ENCODE measurements at places on chromosomes 6 and 20. TPM values are rescaled to one million over a fixed set of nuclear protein-coding genes. Genes with fewer than 3 reads are reported as not detected.

The TMEM63B gene
- total RNA-seq: 18.9 TPM

The TMC2 gene
- total RNA-seq: not detected

The BMP5 gene
- total RNA-seq: not detected

The SNX21 gene
- 1.1 TPM for total RNA-seq

The CYP24A1 gene
- total RNA-seq: 0.54 TPM

- no peaks in the 10 kb centered on the region for H3K4me1 ChIP-seq
- no peak overlapping the region for H3K27ac ChIP-seq
- no peak for DNase-seq
- no peak overlapping the region for H3K4me3 ChIP-seq
- no peaks in the 10 kb centered on the region for H3K27me3 ChIP-seq
Observed at GRCh38 chr20:63878899-63879663, 14.0 kb downstream of the TPD52L2 start.

- peaks cover 8% of the 10 kb centered on the region for H3K4me1 ChIP-seq
- H3K27ac ChIP-seq: no peak overlapping the region
- H3K4me3 ChIP-seq: no peak overlapping the region
- no peak for DNase-seq
Observed at GRCh38 chr6:4603291-4603690, 172.9 kb upstream of the CDYL start.

GRCh38 chr6:22717915-22718314 is 148.5 kb downstream of the HDGFL1 start:
- no peak overlapping the region for H3K27ac ChIP-seq
- H3K36me3 ChIP-seq: no peaks in the 10 kb centered on the region
- H3K27me3 ChIP-seq: no peaks in the 10 kb centered on the region
- DNase-seq: no peak
- no peak overlapping the region for H3K4me3 ChIP-seq
- H3K4me1 ChIP-seq: no peaks in the 10 kb centered on the region

- DNase-seq: no peak
- H3K4me1 ChIP-seq: no peaks in the 10 kb centered on the region
- no peaks in the 10 kb centered on the region for H3K36me3 ChIP-seq
- no peak overlapping the region for H3K27ac ChIP-seq
Observed at GRCh38 chr6:68054756-68055155, 580.3 kb upstream of the ADGRB3 start.

DNA sequence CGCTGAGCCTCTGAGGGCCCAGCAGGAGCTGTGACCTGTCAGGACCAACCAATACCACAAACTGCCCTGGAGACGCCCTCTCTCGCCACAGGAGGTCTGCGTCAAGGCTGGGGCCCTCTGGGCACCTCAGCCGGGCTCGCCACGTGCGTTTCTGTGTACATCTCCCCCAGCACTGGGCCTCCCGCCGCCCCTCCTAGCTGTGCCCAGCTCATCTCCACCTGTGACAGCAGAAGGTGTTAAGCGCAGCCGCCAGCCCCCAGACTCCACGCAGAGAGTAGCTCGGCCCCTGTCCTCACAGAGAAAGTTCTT is 91.4 kb downstream of the TAF4 start:
- H3K27me3 ChIP-seq: no peaks in the 10 kb centered on the region
- H3K36me3 ChIP-seq: peaks cover 26% of the 10 kb centered on the region
- H3K4me3 ChIP-seq: no peak overlapping the region
- no peaks in the 10 kb centered on the region for H3K4me1 ChIP-seq

DNA sequence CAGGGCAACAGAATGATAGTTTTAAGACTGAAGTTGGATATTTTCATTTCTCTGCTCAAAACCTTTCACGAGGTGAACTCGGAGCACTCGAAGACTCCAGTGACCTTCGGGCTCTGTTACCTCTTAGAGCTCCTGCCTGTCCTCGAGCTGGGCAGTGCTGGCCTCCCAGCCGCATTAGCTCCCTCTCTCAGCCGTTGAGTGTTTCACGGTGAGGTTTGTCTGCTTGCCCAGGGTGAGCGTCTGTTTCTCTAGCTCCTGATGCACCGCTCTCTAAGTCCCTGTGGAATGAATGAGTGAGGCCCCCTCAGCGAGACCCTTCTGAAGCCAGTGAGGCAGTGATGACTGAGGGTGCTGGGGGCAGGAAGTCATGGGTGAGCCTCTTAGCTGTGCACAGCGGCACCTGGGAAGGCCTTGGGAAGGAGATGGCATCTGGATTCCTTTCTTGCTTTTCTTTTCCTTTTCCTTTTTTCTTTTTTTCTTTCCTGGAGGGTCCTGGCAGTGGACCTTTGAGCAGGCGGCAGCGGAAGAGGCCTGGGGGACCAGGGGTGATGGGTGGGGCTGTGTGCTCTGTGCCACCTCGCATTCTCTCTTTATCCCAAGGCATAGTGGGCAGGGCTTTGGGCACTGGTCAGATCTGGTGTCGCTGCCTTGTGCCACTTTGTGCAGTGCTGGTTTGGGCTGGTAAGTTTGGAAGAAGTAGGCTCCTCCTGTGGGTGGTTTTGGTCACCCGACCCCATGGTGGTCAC is 2.2 kb downstream of the PSMG4 start:
- DNase-seq: no peak
- H3K4me3 ChIP-seq: peak overlapping the region; percentile 17
- H3K4me1 ChIP-seq: peaks cover 60% of the 10 kb centered on the region
- H3K27me3 ChIP-seq: peaks cover 12% of the 10 kb centered on the region
- H3K27ac ChIP-seq: no peak overlapping the region

DNA sequence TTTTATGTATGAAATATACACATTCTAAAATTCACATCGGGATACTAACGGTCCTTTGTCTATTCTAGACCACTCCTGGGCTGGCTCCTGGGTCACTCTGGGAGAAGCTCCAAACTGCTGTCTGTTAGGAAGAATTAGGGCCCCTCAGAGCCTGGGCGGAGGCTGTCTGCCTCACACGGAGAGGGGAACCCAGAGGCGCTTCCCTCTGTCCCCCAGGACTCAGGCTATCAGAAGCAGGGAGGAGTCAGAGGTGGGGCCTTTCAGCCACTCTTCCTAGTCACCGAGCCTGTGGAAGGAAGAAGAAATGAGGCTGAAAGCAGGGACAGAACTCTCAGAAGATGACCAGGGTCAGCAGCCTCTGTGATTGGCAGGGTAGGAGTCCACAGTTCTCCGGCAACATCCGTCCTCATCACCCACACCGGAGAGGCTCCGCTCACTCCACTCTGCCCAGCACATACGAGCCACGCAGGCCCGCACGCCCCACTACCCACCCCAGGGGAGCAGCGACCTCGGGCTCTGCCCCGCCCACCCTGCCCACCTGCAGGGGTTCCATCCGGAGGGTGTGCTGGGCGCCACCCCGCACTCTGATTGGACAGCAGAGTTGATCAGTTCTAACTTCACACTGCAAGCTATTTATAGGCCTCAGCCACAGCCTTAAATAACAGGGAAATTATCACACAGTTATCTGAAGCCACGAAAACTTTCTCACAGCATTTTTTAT is 182.1 kb upstream of the AFDN start:
- H3K27ac ChIP-seq: no peak overlapping the region
- H3K27me3 ChIP-seq: no peaks in the 10 kb centered on the region
- H3K4me1 ChIP-seq: no peaks in the 10 kb centered on the region
- no peaks in the 10 kb centered on the region for H3K36me3 ChIP-seq

- no peak overlapping the region for H3K27ac ChIP-seq
- peaks cover 62% of the 10 kb centered on the region for H3K36me3 ChIP-seq
- DNase-seq: no peak
- no peaks in the 10 kb centered on the region for H3K4me1 ChIP-seq
Observed at GRCh38 chr20:37856932-37857660, 45.8 kb upstream of the VSTM2L start.

- H3K27me3 ChIP-seq: no peaks in the 10 kb centered on the region
- H3K27ac ChIP-seq: no peak overlapping the region
- no peak overlapping the region for H3K4me3 ChIP-seq
- DNase-seq: no peak
- H3K4me1 ChIP-seq: no peaks in the 10 kb centered on the region
Observed at GRCh38 chr6:147005499-147005898, 198.7 kb upstream of the STXBP5 start.

DNA sequence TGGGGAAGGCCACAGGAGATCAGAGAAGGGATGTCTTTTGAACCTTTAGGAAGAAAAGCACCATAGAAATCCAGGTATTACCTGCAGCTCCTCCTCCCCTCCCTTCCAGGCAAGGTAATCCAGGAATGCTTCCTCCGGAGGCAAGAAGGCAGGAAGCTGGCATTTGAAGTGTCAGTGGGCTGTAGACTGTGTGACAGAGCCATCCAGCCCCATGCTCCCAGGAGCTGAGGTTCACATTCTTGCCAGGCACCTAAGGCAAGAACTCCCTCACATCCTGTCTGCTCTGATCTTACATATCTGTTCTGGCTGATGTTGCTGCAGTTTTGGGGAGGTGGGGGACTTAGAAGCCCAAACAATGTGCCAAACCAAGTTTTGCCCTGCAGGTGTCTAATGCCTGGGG is 27.8 kb upstream of the SCUBE3 start:
- no peak overlapping the region for H3K4me3 ChIP-seq
- H3K36me3 ChIP-seq: no peaks in the 10 kb centered on the region
- no peaks in the 10 kb centered on the region for H3K27me3 ChIP-seq

DNA sequence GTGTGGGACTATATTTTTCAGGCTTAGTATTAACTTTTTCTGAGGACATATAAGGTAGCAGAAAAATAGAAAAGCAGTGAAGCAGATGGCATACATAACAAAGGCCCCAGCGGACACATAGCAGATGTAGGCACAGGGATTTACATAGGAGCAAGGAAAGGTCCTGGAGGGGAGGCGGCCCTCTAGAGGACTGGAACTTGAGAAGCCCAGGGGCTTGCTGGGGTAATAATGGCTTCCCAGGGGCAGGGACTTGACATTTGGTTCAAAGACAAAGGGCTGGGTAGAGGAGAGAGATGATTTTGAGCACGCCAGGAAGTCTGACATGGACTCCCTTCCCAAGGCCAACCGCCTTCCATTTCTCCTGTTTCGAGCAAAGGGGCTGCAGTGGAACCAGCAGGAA is 31.7 kb upstream of the OSTM1 start:
- no peak overlapping the region for H3K4me3 ChIP-seq
- H3K4me1 ChIP-seq: no peaks in the 10 kb centered on the region
- no peaks in the 10 kb centered on the region for H3K36me3 ChIP-seq
- no peak overlapping the region for H3K27ac ChIP-seq

- H3K4me1 ChIP-seq: no peaks in the 10 kb centered on the region
- DNase-seq: no peak
- no peaks in the 10 kb centered on the region for H3K36me3 ChIP-seq
Observed at GRCh38 chr20:61900011-61900944, 165.4 kb downstream of the TAF4 start.

DNA sequence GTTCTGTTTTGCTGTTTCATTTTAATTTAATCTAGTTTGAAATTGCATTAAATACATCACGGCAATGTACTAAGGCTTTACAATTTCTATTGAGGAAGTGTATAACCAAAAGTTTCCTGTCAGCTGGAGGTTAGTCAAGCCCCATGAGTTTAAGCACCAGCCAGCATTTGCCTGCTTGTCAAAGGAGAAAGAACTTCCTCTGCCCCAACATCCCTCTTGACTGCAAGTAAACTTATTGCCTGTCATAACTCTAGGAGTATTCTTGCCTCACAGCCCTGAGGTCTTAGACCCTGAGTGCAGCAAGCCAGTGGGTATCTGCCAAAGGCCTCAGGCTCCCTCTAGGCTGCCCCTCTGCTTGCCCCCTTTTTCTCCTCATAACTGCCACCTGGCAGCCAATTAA is 106.7 kb upstream of the INSM1 start:
- no peaks in the 10 kb centered on the region for H3K36me3 ChIP-seq
- H3K4me3 ChIP-seq: no peak overlapping the region
- DNase-seq: no peak

- no peak for DNase-seq
- peaks cover 3% of the 10 kb centered on the region for H3K27me3 ChIP-seq
- H3K4me3 ChIP-seq: no peak overlapping the region
- H3K27ac ChIP-seq: no peak overlapping the region
- no peaks in the 10 kb centered on the region for H3K4me1 ChIP-seq
Observed at GRCh38 chr20:19785173-19785982, 27.3 kb downstream of the RIN2 start.

GRCh38 chr6:170018422-170018935 is 267.1 kb downstream of the ERMARD start:
- no peak for DNase-seq
- H3K27ac ChIP-seq: no peak overlapping the region
- no peaks in the 10 kb centered on the region for H3K36me3 ChIP-seq
- peaks cover 4% of the 10 kb centered on the region for H3K4me1 ChIP-seq

DNA sequence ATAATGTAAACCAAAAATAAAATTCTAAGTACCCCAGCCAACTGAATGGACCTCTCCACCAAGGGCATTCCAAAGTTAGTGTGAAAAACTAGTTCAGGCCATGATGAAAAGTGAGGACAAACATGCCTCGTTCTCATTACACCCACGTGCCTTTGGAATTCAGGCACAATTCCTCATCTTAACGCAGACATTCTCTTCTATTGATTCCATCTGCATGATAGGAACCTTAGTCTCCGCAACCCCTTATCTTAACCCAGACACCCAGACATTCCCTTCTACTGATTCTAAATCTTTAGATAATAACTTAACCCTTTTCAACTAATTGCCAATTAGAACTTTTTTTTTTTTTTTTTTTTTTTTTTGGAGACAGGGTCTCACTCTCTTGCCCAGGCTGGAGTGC is 7.6 kb upstream of the SERPINB6 start:
- no peak overlapping the region for H3K4me3 ChIP-seq
- no peaks in the 10 kb centered on the region for H3K4me1 ChIP-seq

DNA sequence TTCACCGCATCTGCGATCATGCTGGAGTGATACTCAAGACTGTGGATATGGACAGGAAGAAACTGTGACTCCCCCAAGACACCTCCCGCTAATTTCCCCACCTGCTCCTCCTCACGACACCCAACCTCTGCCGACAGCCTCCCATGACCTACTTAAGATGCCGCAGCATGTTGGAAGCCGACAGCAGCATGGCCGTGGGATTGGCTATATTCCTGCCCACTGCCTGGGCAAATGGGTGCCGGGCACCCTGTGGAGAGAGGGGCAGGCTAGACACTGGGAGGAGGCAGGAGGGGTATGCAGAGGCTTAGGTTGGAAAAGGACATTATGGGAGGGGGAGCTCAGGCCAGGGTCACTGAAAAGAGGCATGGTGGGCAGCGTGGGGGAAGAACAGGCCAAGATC is 4.5 kb downstream of the IDH3B start:
- no peak for DNase-seq
- H3K4me3 ChIP-seq: no peak overlapping the region
- H3K27me3 ChIP-seq: no peaks in the 10 kb centered on the region
- H3K36me3 ChIP-seq: peaks cover 82% of the 10 kb centered on the region
- H3K27ac ChIP-seq: no peak overlapping the region
- peaks cover 21% of the 10 kb centered on the region for H3K4me1 ChIP-seq

- no peak for DNase-seq
- H3K4me3 ChIP-seq: no peak overlapping the region
- H3K27me3 ChIP-seq: no peaks in the 10 kb centered on the region
- H3K36me3 ChIP-seq: no peaks in the 10 kb centered on the region
Observed at GRCh38 chr6:81890846-81891245, 138.4 kb upstream of the TENT5A start.

DNA sequence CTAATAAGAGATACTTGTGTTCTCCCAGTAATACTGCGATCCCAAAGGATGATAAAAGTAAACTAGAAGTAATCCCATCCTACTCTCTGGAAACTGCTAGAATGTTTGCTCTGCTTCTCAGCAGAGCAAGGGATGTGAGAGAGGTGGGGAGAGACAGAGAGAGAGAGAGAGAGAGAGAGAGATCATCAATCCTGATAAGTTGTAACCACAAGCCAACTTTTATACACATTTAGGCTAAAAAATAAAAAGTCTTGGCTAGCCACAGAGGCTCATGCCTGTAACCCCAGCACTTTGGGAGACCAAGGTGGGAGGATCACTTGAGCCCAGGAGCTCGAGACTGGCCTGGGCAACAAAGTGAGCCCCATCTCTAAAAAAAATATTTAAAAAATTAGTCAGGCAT is 16.0 kb upstream of the TRIM38 start:
- no peak overlapping the region for H3K27ac ChIP-seq
- no peak for DNase-seq
- H3K27me3 ChIP-seq: no peaks in the 10 kb centered on the region
- H3K4me1 ChIP-seq: peaks cover 2% of the 10 kb centered on the region
- H3K36me3 ChIP-seq: no peaks in the 10 kb centered on the region
